Common myeloid progenitor, CD34-positive (primary cell): ENCODE measurements at places on chromosomes 16 and 17.
A peak's percentile ranks its signal among the peaks of the same experiment; 100 is the strongest.

DNA sequence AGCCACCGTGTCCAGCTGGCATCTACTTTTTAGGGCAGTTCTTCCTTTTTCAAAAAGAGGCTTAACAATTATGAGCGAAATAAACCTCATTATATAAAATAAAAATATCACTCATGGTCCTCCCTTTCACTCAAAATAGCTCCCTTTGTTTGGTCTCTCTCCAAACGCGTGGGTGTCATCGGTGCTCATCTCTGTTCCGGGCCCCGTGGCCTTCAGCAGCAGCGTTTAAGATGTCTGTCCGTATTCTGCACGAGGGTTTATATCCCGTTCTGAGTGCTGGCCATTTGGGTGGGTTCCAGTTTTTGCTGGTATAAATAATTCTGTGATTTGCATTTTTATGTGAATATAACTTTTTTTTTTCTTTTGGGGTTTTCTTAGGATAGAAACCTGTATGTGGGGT is 33.4 kb downstream of the PRMT7 start:
- DNase-seq, result no peak

DNA sequence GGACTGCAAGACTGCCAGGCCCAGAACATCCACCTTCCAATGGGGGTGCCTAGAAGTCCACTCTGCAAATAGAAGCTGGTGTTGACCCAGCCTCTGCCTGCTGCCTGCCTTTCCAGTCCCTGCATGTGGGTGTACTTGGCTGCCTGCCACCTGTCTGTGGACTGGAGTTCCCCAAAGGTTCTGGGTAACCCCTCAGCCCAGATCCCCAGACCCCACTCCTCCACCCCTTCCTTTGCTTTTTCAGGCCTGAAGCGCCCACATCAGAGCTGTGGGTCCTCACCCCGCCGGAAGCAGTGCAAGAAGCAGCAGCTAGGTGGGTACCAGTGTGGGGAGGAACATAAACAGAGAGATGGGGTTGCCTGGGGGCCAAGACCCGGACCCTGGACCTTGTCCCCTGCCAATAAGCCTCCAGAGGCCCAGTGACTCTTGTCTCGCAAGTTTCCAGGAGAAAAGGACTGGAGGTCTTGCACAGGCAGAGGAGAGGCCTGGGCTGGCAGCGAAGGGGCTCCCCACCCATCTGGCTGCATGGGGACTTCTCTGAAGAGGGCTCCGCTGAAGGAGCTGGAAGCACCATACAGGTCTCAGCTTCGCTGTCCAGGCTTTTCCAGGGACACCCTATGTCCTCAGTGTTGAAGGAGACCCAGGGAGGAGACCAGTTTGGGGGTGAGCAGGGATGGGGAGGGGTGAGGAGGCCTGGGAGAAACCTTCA is 34.3 kb downstream of the NLRC5 start:
- no peak for DNase-seq

- DNase-seq, result no peak
Measured at GRCh38 chr16:22352140-22352539, 22.3 kb downstream of the CDR2 start.

- no peak for DNase-seq
Measured at GRCh38 chr16:68636064-68636560, 9.0 kb upstream of the CDH3 start.

DNA sequence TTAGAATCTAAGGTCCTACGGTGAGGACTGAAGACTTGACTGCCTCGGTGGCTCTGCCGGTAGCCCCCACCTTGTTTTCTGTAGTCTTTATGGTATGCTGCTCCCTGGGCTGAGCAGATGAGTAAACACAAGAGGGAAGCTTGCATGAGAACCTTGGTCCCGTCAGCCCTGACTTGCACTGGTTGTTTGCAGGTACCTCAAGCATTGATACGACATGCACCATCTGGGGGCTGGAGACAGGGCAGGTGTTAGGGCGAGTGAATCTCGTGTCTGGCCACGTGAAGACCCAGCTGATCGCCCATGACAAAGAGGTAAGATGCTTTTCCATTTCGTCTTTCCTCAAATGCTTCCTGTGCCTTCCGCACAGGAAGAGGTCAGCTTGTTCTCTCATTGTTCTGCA is 21.1 kb upstream of the TACO1 start:
- no peak for DNase-seq

DNA sequence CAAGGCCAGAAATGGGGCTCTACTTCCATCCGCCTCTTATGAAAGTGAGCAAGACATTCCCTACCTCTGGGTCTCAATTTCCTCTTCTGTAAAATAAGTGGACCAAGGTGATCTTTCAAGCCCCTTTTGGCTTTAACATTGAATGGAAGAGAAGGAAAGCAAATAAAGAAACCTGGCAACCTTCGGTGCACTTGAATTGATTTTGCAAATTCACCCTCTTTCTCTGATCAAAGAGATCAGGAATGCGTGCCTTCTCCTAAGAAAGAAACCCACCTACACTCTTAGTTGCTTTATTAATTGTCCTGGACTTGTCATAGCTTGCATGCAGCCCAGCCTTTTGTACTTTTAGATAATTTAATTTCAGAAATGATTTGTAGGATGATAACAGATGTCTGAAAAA is 3.0 kb downstream of the MSI2 start:
- no peak for DNase-seq

GRCh38 chr17:8900207-8900606 is 32.7 kb upstream of the PIK3R6 start:
- DNase-seq, result peak; percentile 41

DNA sequence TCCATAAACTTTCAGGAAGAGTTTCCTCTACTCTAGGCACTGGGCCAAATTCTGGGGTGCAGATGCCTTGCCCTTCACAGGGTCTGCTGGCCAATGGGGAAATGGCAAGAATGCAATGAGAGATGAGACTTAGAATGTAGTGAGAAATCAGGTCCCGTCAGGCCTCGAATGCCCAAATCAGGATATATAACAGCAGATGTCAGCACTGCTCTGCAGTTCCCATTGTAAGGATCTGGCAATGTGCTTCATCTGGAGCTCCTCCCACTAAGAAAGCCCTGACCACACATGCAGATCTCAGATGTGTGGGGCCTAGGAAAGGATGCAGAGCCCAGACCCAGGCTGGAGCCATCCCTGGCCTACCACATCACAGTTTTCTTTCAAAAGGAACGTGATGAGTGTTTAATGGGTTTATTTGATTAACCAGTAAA is 13.9 kb upstream of the LPCAT2 start:
- DNase-seq, result peak; percentile 65

- DNase-seq, result peak; percentile 42
Measured at GRCh38 chr17:76234354-76234679, 6.0 kb downstream of the RNF157 start.

GRCh38 chr17:13477180-13477611 is 124.5 kb downstream of the HS3ST3A1 start:
- DNase-seq, result no peak

DNA sequence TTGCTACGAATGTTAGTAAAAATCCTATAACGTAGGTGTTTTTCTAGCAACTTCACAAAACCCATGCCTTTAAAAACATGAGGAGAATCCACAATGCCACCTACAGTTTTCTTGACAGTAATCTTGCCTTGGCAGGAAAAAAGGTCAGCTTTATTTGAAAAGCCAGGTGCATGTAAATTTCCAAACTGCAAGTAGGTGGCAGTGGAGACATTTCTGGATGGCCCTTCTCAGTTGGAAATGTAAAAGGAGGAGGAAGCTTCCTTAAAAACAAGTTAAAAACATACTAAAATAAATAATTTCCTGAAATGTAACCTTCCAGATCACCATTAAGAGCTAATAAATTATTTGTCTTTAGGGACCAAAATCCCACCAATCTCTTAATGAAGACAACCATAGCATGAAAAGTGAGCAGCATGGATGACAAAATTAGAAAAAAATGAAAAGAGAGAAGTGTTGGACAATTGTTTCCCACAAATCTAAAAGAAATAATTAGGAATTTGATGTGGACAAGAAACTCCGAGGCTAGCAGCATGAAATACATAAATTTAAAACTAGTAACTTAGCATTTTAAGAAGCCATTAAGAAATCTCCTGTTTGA is 152.2 kb downstream of the SNX11 start:
- peak; percentile 59 for DNase-seq

DNA sequence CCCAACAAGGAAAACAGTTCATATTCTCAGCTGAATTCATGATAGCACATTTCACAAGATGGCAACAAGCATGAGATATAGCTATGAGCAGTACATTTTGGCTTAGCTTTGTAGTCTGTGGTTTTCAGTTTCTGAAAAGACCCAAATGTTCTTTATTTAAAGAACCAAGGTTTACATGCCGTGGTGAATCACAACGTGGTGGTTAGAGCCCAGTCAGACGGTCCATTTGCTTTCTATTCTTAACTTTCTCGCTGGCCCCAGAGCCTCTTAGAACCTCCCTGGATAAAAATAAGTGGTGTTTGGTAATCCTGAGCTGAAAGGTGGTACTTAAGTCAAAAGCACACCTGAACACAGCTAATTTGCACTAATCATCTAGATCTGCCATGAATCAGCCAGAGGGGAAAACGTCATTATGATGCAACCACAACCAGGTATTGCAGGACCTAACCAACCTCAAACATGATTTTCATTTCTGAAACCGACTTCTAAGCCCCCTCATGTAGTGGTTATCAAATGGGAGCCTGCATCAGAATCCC is 18.6 kb upstream of the HAPSTR1 start:
- DNase-seq, result peak; percentile 7

GRCh38 chr16:85888405-85889331 is 10.3 kb upstream of the IRF8 start:
- peak; percentile 78 for DNase-seq

GRCh38 chr16:50507397-50507796 is 40.8 kb upstream of the NKD1 start:
- DNase-seq, result no peak

DNA sequence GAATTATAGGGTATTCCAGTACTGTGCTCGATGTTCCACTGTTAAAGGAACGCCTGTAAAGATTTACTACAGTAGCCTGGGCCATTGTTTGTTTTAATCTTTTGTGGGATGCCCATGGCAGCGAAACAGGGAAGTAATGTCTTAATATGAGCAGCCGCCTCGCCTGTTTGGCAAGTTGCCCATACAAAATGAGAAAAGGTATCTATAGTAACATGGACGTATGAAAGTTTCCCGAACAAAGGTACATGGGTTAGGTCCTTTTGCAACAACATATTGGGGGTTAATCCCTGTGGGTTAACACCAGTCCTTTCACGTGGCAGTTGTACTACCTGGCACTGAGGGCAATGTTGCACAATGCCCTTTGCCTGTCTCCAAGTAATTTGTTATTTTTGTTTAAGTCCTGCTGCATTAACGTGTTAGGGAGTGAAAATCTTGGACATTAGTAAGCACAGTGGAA is 21.1 kb upstream of the TMC5 start:
- peak; percentile 70 for DNase-seq

DNA sequence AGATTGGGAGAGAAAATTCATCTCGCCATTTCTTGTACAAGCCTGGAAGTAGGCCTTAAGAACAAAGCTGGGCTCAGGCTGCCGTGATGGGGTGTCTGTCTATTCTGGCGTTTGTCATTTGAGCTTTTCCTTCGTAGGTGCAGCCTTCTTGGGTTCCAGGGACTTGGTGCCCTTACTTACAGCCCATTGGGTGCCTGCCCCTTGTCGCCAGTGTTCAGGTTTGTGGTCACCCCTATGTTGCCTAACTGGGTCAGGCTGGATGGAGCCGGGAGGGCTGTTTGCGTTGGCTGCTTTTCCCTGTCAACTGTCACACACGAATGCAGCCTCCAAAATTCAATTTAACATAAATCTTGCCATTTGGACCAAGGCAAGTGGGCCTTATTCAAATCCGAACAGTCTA is 23.7 kb upstream of the MED9 start:
- DNase-seq, result no peak

DNA sequence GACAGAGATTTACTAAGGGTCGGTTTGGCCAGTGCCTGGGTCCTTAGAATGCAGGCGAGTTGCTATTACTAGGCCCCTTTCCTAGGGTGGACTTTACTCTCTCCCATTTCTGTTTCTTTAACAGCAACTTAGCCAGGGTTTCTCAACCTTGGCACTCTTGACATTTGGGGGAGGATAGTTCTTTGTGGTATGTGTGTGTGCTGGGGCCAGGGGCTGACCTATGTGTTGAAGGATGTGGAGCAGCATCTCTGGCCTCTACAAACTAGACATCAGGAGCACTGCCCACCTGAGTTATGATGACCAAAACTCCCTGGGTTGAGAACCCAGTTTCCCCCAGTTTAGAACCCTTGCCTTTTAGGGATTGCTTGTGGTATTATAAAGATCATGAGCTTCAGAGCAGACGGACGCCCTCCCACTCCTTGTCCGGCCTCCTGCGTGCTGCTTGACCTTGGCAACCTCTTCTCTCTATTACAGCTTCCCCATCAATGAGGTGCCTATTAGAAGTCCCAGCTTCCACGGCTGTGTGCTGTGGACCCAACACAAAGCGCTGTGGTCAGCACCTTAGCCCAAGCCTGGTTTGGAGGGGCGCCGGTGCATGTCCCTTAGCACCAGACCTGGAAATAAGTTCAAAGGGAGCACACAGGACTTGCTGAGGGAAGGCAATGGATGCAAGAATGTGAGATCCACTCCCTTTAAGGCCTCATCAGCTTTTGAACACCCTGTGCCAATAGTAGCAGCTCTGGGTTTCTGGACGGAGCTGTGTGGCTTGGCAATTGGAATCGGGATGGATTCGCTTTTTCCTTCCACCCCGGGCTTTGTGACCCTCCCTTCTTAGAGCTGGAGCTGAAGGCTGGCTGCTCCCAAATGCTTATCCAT is 239.2 kb upstream of the MAF start:
- DNase-seq, result no peak

GRCh38 chr16:66416136-66416535 is 11.0 kb upstream of the BEAN1 start:
- no peak for DNase-seq

- no peak for DNase-seq
Measured at GRCh38 chr16:64358291-64358690, 763.6 kb downstream of the CDH11 start.

DNA sequence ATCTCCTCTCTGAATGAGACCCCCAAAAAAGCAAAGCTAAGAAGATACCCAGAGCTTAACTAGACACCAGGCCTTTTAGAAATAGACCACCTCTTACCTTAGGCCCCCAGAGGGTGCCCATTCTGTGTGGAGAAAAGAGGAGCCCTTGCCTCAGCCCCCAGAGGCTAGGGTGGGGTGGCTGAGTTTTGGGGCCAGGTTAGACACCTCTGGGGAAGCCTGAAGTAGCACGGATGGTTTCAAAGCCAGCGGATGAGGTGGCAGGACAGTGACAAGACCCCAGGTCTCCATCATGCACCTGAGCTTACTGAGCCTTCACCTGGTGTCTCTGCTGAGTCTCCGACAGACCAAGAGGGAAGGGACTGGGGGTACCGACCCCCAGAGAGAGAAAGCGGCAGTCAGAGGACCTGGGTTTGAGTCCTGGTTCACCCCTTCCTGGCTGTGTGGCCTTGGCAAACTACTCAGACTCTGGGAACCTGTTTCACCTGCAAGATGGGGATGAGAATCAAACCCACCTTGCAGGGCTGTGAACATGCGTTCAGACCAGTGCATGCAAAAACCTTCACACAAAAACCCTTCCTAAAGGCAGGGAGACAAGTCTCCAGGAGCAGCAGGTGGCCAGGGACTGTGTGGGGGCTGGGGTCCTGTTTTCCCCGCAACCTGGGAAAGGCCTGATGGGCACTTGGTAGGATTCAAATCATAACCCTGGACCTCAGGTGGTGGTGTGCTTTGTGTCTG is 7.7 kb downstream of the SCGB1C2 start:
- no peak for DNase-seq
